Fibroblast of gingiva (primary cell): ENCODE measurements at places on chromosomes 2 and 18.

- peak; percentile 51 for DNase-seq
These were observed 185.4 kb downstream of the FBXO15 start for GRCh38 chr18:73962256-73962655.

- no peak for DNase-seq
These were observed 65.8 kb upstream of the SALL3 start for GRCh38 chr18:78913830-78914231.

DNA sequence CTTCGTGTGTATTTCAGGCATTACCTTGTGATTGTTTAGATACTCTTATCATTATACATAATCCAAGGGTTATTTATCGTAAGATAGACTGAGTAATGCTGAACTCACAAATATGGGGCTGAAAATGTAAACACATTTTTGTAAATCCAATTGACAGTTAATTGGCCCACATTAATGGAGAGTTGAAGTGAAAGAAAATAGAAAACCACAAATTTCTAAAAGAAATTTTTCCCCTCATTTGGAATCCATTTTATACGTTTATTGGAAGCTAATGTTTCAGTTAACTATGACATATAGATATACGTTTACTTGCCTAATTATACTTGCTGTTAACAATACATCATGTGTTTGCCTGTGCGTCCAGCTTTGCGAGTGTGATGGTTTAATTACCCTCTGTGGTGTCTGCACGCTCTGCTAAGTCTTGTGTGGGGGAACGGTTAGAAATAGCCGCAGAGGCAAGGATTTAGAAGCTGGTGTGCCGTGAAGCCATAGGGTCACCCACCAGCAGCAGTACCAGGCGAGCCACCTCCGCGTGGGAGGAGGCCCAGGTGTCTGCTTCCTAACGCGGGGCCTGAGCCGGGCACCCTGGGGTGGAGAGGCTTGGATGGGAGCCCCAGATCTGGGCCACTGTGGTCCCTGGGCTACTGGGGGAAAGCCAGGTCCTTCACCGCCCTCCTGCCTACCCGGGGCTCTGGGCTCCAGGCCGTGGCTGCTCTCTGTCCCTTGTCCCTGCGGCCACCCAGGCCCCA, 38.0 kb downstream of the TSHZ1 start:
- DNase-seq: no peak

- DNase-seq: no peak
These were observed 25.1 kb upstream of the TMEM214 start for GRCh38 chr2:27007416-27008374.

- DNase-seq: no peak
These were observed 24.0 kb downstream of the CNTNAP5 start for GRCh38 chr2:124049136-124049535.

DNA sequence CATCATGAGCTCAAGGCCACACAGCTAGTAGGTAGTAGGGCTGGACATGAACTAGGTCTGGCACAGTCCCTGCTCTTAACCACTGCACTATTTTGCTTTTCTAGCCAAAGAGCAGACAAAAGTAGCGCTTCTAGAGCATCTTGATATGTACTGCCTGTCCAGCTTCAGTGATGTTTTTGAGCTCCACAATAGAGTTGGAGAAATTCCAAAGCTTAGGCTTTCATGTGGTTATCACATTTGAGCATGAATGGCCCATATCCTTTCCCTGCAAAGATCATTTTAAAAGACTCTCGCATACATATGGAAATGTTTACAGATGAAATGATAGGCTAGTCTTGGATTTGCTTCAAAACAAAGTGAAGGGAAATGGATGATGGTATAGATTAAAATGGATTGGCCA, 128.7 kb downstream of the MAP3K20 start:
- no peak for DNase-seq

DNA sequence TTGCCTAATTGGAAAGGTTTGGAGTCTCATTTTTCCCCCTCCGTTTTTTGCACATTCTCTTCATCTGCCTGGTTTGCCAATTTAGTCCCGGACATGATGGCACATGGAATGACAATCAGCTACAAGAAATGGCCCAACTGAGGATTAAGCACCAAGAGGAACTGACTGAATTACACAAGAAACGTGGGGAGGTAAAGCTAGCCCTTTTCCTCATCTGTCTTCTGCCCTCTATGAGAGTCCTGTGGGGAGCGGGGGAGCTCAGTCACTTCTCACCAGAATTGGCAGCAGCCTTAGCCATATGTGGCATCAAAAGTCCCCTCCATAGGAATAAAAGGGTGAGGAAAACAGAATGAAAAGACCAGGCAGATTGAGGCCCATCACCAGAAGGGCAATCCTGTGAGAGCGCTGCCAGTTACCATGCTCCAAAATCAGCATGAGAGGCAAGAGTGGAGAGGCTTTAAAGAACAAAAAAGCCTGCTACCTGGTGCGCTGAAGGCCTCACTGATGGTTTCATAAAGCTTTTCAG, 11.6 kb downstream of the ATG16L1 start:
- DNase-seq: no peak

GRCh38 chr18:28791101-28791500, 614.2 kb upstream of the CDH2 start:
- peak; percentile 64 for DNase-seq

DNA sequence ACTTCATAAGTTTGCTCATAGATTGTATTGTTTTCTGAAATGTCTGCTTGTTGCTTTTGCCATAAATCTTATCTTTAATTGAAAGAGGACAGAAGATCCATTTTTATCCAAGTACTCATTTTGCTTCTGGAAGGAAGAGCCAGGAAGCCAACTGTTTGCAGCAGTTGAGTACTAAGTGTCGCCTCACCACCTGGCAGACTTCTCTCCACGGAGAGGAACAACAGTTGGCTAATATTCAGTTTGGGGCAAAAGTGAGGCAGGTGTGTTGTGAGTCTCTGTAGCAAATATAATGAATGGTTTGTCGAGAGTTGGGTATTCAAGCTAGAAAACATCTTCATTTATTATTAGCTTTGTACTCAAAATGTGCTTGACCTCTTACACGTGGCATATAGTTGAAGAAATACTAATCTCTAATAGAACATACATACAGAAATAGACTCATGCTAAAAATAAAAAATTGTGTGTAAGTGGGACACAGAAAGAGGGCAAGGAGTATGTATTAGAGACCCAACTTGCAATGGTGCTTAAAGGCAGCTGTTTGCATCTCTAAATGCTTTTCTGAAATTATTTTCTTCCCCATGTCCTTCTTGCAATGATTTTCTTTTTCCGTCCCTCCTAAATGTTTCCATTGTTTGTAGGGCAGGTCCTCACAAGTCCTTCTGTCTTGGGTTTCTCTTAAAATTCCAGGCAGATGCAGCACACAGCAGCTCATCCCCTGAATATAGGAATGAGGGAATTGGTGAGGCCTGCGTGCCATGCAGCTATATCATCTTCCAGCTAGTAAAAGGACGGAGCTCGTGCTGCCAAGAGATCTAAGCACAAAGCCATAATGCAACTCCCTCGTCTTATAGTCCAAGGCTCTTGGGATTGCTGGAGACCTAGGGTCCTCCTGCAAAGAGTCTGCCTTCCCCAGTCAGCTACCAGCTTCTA, 44.8 kb upstream of the MAP3K20 start:
- no peak for DNase-seq

DNA sequence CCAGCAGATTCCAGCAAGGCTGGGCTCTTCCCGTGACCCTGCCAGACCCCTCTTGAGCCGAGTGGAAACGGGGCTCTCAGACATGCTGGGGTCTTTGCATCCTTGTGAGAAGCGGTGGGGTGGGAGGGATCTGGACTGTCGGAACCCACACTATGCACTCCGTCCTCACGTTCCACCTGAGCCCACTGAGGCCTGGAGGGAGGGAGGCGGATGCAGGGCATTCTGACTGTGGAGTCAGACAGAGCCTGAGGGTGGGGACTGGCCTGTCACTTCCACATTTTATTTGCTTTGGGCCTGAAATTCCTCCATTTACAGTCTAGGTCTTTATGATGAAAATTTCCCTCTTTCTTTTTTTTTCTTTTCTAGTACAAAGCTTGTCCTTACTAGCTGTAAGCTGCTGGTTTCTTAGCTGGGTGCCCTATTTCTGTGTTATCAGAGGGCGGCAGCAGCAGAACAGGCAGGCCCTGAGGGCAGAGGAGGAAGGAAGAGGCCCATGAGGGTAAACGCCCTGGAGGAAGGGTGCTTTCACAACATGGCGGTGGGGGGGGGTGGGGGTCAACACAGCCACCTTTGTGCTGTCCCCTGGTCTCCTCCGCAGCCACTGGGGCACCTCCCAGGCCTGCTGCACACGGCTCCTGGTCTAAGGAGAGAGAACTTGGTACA, 373.5 kb upstream of the MYT1L start:
- no peak for DNase-seq

GRCh38 chr2:96816127-96816835, at the start of gene CNNM3:
Gene CNNM3, plus strand, starts transcription at chr2:96816268. Its CDS starts 10 bp downstream, at chr2:96816278.
- DNase-seq: peak; percentile 92

- no peak for DNase-seq
These were observed 26.1 kb downstream of the LIMS1 start for GRCh38 chr2:108560241-108560811.

DNA sequence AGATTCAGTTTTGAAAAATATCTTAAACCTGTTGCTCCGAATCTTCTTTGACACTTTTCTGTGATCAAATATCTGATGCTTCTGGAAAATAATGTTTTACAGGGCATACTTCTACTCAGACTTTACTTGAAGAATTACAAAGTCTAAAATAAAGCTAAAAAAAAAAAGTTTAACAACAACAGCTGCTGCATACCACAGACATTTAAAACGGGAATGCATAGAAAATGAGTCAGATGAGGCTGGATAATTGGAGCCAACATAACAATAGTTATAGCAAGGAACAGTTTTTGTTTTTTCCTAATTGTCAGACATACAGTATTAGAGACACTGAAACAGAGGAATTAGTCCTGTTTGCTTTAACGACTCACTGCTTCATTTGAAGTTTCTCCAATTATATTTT, 1090.2 kb downstream of the SUCLG1 start:
- peak; percentile 24 for DNase-seq

- DNase-seq: no peak
These were observed 245.7 kb downstream of the MREG start for GRCh38 chr2:215767625-215768024.

DNA sequence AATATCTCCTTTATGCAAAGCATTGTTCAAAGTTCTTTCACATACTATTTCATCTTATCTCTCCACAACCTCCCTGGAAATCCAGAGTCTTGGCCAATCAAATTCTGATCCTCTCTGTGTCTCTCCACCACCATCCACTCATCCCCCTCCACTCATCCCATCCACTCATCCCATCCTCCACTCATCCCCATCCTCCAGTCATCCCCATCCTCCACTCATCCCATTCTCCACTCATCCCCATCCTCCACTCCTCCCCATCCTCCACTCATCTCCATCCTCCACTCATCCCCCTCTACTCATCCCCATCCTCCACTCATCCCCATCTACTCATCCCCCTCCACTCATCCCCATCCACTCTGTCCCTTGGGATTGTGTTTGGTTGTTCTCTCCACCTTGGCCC, 101.1 kb downstream of the BCL2 start:
- no peak for DNase-seq

DNA sequence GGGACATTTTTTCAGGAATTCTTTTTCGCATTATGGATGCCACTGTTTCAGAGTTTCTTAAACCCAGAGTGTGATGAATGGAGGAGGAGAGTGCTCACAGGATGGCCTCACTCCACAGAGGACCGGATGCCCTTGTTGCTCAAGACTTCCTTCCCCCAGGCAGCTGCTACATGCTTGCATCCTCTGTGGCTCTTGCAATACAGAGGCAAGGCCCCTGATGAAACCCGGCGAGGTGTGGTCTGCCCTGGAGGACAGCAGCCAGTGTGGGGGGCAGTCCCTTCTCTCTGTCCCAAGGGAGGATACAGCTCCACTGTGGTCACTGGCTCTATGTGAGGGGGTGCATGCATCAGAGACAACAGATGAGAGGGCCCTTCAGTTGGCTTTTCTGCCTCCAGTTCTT, 109.6 kb downstream of the SH3RF3 start:
- DNase-seq: peak; percentile 95

DNA sequence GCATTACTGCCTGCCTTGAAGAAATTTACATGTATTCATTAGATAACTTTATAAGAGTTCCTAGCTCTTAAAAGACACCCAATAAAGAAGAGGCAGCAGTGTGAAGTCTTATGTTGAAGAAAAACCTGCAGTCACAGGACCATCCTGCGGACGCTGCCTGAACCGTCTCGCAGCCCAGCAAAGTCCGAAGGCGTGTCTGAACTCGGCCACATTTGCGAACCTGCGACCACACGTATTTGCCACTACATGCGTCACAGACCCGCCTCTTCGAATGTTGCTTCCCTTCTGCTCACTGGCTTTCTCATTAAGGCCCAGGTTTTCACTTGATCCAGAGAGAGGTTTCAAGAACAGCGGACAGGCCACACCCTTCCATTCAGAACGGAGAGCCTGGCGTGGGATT, 41.2 kb downstream of the CNGA3 start:
- DNase-seq: no peak

DNA sequence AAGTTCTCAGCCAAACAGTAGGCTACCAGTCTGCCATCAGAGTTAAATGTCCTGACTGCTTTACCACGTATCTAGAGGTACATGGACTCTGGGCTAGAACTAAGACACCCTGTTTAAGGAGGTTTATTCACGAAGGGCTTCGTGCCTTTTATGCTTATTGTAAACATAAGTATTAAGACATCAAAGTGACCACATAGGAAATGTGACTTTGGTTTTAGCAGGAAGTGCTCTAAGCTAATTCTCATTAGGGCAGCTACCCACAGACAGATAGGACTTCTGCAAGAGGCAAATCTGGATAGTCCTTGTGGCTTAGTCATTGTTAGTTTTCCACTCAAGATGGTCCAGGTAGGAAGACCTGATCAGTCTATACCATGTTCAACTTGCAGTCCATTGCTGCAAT, 233.3 kb upstream of the MGAT5 start:
- no peak for DNase-seq

GRCh38 chr2:237876532-237876931, 17.1 kb downstream of the RAMP1 start:
- no peak for DNase-seq

- no peak for DNase-seq
These were observed 460.4 kb upstream of the ZNF804A start for GRCh38 chr2:184137955-184138354.

GRCh38 chr2:155250800-155251199, 552.3 kb downstream of the KCNJ3 start:
- DNase-seq: no peak

- no peak for DNase-seq
These were observed 233.2 kb upstream of the PARD3B start for GRCh38 chr2:204312105-204312504.

DNA sequence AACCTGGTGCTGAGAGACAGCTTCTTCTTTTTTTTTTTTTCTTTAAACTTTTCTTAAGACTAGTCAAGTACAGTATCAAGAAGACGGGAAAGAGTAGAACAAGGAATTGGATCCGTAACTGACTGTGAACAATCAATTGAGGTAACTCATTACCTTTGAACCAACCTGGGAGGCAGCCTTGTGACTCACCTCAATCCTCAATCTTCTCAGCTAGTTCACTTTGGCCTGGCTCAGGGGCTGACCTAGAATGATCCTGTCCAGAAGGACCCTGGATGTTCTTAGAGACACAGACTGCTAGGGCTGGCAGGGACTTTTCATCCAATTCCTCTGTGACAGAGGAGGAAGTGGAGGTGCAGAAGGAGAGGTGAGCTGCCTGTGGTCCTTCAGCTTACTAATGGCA, 1.5 kb upstream of the LTBP1 start:
- DNase-seq: no peak

- no peak for DNase-seq
These were observed 124.2 kb upstream of the HS6ST1 start for GRCh38 chr2:128442891-128443302.
